ENCODE measurements at places on chromosomes 4 and X.
A peak's percentile ranks its signal among the peaks of the same experiment; 100 is the strongest.

DNA sequence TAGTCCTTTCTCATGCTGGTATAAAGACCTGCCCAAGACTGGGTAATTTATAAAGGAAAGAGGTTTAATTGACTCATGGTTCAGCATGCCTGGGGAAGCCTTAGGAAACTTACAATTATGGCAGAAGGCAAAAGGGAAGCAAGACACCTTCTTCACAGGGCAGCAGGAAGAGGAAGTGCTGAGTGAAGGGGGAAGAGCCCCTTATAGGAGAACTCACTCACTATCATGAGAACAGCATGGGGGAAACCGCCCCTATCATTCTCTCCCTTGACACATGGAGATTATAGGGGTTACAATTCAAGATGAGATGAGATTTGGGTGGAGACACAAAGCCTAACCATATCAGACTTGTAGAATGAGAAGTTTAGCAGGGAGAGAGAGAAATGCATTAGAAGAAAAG lies 373.3 kb upstream of the DIAPH2 start:
- DNase-seq, result no peak

DNA sequence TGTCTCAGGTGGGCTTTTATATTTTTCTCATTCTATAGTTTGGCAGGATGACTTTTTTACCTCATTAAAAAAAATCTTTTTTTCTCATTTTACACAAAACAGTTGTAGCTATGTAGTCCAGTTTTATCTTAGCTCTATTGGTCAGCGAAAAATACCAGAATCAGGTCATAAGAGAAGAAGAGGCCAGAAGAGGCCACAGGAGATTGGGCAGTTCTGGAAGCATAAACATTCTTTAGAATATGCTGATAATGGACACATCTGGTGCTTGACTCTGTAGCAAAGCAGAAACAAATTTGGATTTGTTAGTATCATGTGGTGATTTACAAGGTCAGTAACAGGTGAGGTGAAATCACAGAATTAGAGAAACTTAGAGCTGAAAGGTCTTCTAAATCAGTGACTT lies 66.6 kb upstream of the ARHGAP24 start:
- no peak for DNase-seq

- no peak for DNase-seq
Observed at GRCh38 chr4:70997546-70997945, 4.1 kb downstream of the DCK start.

DNA sequence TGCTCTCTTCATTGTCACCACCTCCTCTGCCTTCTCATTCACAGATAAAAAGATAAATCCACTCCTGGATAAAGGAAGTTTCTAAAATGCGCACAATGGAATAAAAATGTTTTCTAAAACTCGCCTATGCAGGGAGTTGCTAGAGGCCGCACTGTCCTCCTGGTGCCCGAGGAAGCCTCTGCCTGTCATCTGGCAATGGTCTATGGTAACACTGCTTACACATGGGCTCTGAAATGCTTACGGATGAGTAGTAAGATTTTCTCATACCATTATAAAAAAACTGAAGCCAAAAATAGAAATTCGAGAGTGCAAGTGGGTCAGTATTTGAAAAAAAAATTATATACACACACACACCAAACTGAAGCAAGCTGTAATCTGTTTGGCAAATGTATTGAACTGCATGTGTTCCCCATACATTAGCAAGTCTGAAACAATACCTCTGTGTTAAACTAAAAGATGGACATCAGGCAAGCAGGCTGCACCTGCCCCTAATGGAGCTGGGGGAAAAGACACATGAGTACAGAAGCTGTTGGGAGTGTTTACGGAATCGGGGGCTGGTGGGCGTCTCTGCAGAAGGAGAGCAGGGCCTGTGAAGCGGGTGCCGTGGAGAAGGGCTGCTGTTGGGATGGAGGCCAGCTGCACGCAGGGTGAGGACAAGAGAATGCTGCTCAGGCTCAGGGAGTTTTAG lies 103.3 kb upstream of the FAT1 start:
- no peak for DNase-seq

DNA sequence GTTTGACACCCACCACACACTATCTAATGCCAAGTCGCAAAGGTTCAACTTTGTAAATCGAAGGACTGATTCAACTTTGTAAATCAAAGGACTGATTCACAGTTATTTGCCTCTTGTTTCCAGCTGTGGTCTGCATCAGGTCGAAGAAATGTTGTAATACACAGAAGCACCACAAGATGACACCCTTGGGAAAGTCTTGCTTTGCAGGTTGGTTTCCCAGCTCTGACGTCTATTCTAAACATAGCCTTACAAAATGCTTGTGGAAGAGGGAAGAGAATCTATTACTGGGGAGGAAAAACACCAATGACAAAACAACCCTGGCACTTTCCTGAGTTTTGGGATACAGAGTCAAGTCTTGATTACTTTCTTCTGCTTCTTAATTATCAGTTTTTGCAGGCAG lies 35.3 kb downstream of the SUPT20HL1 start:
- peak; percentile 11 for DNase-seq

DNA sequence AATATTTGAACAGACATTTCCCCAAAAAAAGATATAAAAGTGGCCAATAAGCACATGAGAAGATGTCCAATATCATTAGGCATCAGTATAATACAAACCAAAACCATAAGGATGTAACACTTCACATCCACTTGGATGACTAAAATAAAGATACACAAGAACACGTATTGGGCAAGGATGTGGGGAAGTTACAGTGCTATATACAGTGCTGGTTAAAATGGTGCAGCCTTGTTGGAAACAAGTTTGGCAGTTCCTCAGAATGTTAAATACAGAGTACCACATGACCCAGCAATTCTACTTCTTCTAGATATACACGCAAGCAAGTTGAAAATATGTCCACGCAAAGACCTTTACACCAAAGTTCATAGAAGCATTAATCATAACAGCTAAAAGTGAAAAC lies 58.9 kb downstream of the HAUS3 start:
- no peak for DNase-seq

DNA sequence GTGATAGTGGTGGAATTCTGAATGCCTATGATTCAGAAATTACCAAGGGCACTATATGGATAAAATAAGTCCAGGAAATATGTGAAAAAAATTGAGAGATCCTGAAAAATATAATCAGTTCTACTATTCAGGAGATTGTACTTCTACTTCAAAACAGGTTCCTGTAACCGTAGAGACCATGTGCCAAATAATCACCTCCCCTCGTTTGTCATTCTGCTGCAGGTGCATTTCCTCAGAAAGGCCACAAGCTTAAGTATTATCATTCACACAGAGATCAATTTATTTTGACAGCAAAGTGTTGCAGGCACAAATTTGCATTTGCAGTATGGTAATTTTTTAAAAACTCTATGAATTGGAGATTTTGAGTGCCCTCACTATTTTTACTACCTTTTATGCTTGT lies 1000.0 kb downstream of the CCSER1 start:
- no peak for DNase-seq

DNA sequence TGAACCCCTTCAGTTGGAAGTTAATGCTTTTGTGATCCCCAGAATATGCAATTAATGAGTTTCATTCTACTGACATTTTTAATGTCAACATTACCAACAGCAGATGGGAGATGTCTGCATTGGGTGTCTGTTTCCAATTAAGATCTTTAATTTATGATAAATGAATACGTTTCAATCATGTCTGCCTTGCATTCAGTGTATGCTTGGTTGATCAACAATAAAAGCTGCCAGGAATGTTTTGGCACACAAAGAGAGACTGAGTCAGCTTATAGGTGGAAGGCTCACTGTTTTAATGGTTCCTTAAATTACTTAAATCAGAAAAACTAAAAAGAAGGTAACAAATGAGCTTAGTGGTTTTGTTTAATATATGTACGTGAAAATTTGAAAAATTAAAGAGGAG lies 359.9 kb upstream of the CNKSR2 start:
- DNase-seq, result no peak

- DNase-seq, result no peak
Observed at GRCh38 chrX:53440101-53440500, 5.9 kb upstream of the HSD17B10 start.

DNA sequence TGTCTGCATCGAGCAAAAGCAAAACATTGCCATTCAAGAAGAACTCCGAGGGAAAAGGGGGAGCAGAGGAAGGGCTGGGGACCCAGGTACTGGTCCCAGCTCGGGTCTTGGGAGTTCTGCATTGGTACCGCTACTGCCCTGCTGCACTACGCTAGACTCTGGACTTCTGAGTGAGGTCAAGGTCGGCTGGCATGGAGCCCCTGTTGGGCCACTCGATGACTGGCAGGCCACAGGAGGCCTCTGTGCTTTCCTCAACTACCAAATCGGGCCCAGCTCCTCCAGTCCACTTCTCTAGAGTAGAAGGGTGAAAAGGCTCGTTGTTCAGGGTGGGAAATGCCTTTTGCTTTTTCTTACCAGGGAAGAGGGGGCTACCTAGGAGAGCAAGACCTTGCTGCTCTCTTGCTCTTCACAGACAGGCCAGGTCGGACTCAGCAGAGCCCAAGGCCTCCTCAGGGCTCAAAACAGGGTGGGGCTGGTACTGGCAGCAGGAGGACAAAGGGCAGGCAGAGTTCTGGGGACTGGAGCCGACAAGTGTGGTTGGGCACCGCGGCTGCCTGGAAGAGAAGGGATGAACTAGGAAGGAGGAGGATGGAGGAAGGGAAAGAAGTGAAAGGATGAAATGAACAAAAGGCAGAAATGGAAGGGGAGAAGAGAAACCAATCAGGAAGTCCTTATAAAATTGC lies 8.9 kb upstream of the IRAK1 start:
- DNase-seq, result no peak

DNA sequence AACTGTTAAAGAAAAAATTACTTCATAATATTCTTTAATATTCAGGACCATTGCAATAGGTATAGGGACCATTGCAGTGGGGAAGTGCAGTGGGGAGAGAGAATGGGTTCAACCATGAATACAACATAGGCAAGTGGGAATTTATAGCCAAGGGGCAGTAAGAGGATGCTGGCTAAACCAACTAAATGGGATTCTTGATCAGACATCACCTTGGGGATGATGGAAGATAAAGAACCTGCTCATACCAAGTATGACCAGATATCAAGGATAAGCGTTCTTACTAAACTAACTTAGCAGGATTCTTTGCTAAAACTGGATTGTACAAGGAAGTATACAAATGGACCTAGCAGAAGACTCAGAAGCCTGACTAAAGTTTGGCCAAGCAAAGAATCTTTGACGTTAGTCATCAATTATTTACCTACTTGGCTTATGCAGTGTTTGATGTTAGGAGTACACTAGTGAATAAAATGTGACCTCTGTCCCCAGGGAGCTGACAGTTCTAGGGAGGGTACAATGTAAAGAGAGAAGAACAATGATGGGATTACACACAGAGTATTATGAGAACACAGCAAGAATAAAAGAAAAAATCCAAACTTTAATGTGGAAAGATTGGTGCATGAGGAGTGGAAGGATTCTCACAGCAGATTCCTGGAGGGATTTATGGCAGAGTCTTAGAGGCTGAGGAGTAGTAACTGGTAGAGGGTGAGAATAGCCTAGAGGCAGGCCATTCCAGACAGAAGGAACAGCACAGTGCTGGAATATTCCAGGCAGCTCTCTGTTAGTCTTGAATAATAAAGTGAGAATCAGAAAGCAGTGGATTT lies 54.7 kb upstream of the MYOZ2 start:
- DNase-seq, result no peak

GRCh38 chrX:111831343-111831742 lies 44.6 kb upstream of the TRPC5OS start:
- DNase-seq, result no peak

GRCh38 chr4:183471946-183472708 lies 27.7 kb downstream of the CDKN2AIP start:
- peak; percentile 62 for DNase-seq

- DNase-seq, result no peak
Observed at GRCh38 chr4:123421937-123422781, 25.6 kb downstream of the SPRY1 start.

DNA sequence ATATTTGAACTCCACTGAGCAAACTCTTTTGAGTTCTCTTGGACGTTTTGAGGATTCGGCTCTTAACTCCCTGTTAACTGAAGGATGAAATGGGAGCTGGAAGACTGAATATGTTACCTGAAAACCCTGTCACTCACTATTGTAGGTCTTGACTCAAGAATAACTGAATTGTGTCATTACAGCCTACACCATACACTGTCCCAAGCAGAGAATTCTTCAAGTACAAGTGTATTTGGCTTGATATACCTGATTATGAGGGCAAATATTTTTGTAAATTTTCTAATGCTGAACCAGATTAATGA lies 276.1 kb downstream of the CFAP299 start:
- no peak for DNase-seq

- no peak for DNase-seq
Observed at GRCh38 chr4:114226968-114227760, 247.7 kb upstream of the ARSJ start.

GRCh38 chr4:98728433-98728832 lies 70.0 kb upstream of the TSPAN5 start:
- DNase-seq, result no peak

- DNase-seq, result no peak
Observed at GRCh38 chr4:185916231-185916630, 104.2 kb upstream of the SORBS2 start.

GRCh38 chrX:9252182-9252581 lies 212.7 kb upstream of the TBL1X start:
- DNase-seq, result no peak

GRCh38 chr4:68883870-68884269 lies 67.7 kb downstream of the UGT2A3 start:
- DNase-seq, result no peak

DNA sequence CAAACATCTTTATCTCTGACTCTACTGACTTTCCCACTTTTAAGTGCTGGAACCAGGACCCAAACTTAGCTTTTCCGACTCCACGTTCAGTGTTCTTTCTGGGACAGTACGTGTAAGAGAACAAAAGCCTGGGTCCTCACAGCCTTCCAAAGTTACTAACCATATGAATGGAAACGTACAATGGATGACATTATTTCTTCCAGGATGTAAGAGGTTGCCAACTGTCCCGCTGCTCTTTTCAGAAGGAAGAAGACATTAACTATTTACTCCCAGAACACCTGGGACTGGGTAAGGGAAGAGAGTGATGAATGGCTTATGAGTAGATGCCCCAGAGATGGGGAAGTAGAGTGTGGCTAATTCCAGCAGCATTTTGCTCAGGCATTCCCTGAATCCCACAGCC lies 114.7 kb downstream of the TRAPPC11 start:
- DNase-seq, result no peak

GRCh38 chr4:35963383-35963782 lies 280.9 kb downstream of the ARAP2 start:
- DNase-seq, result no peak

DNA sequence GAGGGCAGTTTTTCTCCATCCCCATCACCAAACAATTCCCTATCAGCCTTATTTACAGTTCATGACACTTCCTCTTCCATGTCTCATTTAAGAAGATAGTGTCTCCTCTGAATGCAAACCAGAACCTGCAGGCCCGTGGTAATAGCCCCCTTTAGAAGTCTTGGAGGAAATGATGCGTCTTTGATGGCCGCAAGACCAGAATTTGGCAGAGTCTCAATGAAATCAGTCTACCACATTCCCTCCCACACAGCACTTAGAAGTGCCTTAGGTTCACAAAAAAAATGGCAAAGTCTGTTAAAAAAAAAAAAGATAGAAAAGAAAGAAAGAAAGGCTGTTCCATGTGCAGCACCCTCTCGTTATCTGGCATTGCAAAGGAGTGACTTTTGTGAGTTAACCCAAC lies 2.1 kb upstream of the KDR start:
- no peak for DNase-seq

All from effector memory CD4-positive, alpha-beta T cell (primary cell).